ENCODE measurements at places on chromosomes 13 and 19. TPM values are rescaled to one million over a fixed set of nuclear protein-coding genes. Genes with fewer than 3 reads are reported as not detected.

The SIGLECL1 gene
- total RNA-seq: not detected

The FEM1A gene
- 18.2 TPM for total RNA-seq

The MPV17L2 gene
- 7.8 TPM for total RNA-seq

The LILRB5 gene
- 38.9 TPM for total RNA-seq

The CGB1 gene
- not detected for total RNA-seq

The CYP4F3 gene
- 44.1 TPM for total RNA-seq

The DPF1 gene
- total RNA-seq: not detected

Measured in spleen (tissue), 13 donors.